ENCODE measurements at places on chromosomes 5 and 9.

DNA sequence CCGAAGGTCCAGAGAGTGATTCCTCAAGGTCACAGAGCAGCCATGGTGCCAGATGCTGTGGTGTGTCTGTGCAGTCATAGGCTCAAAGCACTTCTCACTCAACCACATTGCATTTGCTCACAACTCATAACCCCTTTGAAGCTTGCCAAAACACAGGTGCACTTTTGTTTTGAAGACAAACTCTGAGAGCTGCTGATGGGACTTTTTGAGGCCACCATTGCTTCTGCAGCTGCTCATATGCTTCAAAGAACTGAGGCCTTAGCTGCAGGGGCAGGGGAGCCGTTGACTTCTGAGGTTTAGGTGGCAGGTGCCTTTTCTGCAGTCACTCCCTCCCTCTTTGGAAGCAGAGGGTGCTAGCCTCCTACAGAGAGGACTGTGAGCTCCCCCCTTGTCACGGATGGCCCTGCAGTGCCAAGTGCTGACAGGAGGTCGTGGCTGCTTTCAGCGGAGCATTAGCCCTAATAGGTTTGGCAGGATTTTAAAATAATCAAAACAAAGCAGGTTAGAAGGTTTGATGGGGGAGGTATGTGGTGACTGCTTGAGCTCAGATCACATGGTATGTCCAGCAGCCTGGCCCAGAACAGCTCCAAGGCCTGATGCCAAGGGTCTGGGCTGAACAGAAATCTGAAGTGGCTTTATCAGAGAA lies 232.1 kb downstream of the MAN2A1 start:
- DNase-seq: peak; percentile 48

- no peak for DNase-seq
Measured at GRCh38 chr9:135306699-135307098, 172.9 kb upstream of the PPP1R26 start.

DNA sequence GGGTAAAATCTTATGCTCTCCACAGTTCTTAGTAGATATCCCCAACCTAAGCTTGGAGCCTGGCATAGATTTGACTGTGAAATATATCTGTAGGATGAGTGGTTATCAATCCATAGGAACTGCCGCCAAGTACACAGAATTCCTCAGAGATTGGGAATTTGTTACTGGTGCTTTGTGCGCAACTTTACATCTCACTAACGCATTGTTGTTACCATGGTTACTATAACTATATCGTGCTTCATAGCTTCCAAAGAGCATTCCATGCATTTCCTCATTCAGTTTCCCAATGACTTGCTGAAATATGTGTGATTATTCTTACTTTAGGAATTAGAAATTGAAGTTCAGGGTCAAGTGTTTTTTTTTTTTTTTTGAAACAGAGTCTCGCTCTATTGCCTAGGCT lies 9.5 kb upstream of the GGTA1 start:
- no peak for DNase-seq

DNA sequence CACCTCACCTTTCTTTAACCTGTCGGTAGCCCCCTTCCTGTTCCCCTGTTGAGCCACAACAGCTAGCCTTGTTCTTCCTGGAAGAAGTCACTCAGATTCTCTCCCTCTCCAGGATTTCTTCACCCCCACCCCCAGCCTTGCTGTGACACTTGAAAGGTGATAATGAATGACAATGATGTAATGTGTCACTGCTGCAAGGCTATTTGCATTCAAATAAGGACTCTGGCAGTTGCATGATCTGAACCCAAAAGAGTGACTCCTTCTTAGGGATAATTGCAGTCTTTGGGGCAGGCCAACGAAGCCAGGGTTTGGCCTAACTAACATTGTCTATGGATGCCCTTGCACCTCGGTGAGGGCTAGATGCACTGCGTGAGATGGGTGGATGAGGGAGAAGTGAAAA lies 154.4 kb upstream of the CLINT1 start:
- no peak for DNase-seq
